ENCODE measurements at places on chromosomes 12 and 14.

GRCh38 chr14:105087308-105087962, 22.2 kb upstream of the GPR132 start:
- DNase-seq = no peak

DNA sequence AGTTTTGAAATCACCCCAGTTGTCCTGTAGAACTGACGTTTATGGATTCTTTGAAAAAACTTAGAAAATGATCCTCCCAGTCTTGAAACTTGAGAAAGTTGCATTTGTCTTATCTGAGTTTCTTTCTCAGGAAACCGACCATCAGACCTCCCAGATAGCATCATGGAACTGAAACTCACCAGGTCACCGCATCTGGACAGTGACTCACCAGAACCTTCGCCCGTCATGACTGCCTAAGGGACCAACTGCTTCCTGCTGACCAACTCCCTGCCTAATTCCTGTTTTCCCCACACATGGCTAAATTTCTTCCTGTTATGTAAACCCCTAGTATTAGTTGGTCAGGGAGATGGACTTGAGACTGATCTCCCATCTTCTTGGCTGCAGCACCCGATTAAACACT, 175.7 kb downstream of the RIMBP2 start:
- no peak for DNase-seq

DNA sequence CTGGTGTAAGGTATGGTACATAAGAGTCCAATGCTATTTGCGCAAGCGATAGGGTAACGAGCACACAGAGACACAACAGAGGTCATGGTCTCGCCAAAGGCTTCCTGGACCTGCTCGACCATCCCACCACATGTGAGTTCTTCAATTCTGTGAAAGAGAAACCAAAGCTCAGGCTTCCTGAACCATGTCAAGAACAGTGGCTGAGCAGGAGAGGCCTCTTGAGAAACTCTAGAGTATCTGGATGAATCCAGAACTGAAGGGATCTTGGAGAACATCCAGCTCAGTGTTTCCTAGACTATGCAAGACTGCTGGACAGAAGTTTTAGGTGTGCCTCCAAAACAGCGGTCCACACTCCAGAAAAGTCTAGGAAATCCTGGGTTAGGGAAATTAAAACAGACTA, 114.5 kb downstream of the TRAFD1 start:
- DNase-seq = no peak

DNA sequence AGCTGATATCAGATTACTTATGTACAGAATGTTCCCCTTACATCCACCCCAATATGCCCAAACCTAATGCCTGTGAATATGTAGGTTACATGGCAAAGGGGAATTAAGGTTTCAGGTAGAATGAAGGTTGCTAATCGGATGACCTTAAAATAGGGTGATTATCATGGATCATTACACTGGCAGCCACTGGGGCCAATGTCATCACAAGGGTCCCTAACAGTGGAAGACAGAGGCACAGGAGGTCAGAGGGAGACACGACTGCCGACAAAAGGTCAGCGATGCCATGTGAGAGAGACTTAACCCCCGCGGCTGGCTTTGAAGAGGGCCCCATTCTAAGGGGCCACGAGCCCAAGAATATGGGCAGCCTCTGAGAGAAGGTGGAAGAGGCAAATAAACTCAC, 106.8 kb upstream of the EVL start:
- DNase-seq = no peak

- DNase-seq = peak; percentile 51
Measured at GRCh38 chr12:6326316-6327228, 15.3 kb downstream of the TNFRSF1A start.

DNA sequence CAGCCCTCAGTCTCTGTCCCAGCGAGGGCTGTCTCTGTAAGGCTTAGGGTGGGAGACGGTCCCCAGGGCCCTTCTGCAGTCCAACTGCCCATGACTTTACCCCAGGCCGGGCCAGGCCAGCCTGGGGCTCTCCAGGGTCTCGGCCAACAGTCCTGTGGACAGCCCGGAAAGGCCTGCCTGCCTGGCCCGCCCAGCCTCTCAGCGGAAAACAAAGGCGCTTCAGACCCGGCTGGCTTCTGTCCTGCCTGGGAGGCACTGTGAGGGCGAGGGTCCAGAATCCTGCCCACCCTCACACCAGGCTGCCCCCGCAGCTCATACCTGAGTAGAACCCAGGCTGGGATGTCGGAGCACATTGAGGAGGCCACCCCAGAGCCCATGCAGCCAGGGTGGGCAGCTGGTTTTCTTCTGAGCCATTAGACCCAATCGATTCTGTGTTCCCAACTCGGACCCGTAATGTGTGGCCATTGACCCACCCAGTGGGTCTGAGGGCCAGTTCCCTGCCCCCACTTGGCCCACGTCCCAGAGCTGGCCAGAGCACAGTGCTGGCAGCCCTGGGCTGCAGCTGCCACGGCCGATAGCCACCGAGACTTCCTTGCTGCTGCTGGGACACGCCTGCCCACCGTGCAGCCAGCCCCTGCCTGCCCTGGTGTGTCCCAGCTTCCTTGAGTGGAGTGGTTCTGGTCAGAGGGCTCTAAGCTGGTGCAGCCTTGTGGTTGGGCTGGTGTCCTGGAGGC, 1.6 kb downstream of the CRIP2 start:
- DNase-seq = no peak

- no peak for DNase-seq
Measured at GRCh38 chr12:104134882-104135281, 3.1 kb downstream of the NFYB start.

- DNase-seq = no peak
Measured at GRCh38 chr12:39309516-39309915, 133.4 kb downstream of the KIF21A start.

All from OCI-LY7 (cell line).